ENCODE measurements at places on chromosomes 5 and 9.

GRCh38 chr5:31995006-31995405 is 179.1 kb downstream of the GOLPH3 start:
- DNase-seq, result no peak

DNA sequence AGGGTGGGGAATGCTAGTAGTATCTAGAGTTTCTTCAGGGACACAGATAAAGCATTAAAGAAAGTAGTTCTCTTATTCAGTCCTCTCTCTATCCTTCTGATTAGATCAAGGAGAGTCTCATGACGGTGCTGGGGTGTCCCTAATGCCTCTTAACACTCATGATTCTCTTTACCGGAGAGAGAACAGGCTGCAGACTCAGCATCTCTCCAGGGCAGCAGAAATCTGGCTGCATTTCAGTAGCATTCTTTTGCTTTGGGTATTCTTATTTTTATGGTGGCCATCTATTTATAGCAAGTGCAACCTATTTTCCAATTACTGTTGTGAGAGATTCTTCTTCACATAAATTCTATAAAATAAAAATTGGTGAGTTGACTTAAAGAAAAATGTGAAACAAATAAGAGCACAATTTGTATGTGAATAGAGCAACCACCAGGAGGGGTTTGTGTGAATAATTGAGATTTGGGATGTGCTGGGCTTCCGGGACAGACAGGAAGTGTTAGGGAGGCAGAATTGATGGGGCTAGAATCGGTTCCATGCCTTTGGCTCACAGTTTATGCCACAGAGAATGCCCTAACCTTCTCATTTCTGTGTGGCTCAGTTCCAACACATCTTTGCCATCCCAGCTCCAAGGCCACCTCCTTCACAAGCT is 23.8 kb upstream of the BOD1 start:
- no peak for DNase-seq

DNA sequence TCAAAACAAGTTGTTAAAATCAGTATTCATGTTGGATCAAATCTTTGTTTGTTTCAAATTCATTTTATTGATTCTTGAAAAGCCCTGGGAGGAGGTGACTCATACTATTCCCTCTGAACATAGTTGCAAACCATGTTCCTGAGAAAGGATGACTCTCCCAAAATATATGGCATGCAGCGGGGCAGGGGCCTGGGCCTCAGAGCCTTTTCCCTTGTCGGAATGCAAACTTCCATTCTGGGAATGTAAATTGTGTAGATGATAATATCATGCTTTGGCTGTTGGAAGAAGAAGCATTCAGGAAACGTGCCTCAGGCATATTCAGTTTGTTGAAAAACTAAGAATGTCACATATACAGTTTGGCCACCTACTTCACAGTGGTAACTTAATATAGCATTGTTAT is 242.0 kb downstream of the AUH start:
- no peak for DNase-seq

DNA sequence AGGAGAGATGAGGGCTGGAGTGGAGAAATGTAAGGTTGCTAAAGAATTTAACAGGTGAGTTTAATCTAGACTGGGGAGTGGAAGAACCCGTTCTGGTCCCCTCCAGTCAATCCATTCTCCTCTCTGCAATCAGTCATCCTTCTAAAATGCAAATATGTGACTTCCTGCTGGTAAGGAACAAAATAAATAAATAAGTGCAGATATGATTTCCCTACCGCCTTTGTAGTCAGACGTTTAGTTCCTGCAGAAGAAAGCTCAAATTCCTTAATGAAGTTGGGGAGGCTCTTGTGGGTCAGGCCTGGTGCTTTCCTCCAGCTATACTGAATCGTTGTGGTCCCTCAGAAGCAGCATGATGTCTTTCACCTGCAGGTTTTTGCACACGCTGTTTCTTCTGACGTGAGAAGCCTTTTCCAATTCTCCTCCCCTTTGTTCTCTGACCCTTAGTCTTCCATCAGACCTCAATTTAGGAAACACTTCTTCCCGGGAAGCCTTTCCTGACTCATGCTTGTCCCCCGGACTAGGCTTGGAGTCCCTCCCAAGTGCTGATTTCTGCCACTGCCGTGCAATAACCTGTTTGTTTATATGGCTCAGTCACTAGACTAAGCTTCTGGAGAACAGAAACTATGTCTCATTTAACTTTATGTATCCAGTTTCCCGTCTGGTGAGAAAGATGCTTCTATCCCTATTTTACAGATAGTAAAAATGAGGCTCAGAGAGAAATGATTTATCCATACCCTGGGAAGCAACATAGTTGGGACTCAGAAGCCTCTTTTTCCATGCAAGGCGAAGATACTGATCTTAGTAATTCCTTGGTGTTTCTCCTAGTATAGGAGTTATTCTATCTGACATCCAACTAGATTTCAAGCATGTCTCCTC is 1.3 kb downstream of the ATP6V1G1 start:
- DNase-seq, result no peak

- peak; percentile 62 for DNase-seq
Observed at GRCh38 chr5:142770650-142771609, 753 bp downstream of the ARHGAP26 start.

DNA sequence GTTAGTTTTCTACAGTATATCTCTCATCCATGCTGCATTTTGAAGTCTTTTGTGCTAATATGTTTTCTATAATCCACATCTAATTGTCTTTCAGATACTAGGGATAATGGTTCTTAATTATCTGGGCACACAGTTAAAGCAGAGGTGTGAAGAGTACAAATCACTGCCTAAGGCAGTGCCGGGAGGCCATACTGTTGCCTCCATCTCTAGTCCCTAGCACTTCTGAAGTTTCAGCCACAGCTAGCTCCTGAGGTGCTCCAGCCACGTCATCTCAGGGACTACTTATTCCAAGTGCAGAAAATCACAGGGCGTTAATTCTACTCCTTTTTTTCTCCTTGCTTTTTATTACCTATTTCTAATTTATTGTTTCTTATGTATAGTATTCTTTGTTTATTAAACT is 760.0 kb upstream of the FAM174A start:
- DNase-seq, result no peak

DNA sequence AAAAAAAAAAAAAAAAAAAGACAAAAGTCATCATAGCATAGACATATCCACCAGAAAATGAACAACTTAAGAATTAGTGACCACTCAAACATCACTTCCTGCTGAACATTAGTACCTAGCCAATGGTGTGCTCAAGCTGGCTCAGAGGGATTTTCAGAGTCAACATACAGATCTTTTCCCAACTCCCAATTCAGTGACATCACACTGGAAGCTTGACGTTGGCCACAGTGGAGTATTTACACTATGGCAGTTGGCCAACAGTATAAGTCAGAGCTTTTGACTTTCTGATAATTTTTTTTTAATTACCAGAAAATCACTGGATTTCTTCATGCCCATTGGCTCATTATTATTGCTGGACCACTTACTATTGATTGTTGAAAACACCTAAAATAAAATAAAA is 383.5 kb downstream of the ARHGEF28 start:
- no peak for DNase-seq

- no peak for DNase-seq
Observed at GRCh38 chr5:25448190-25448621, 803.4 kb upstream of the CDH10 start.

GRCh38 chr9:91208419-91208745 is 153.3 kb downstream of the AUH start:
- no peak for DNase-seq

- no peak for DNase-seq
Observed at GRCh38 chr9:120424248-120424647, 155.7 kb downstream of the CDK5RAP2 start.

GRCh38 chr5:154084062-154084639 is 45.4 kb downstream of the MFAP3 start:
- DNase-seq, result no peak

DNA sequence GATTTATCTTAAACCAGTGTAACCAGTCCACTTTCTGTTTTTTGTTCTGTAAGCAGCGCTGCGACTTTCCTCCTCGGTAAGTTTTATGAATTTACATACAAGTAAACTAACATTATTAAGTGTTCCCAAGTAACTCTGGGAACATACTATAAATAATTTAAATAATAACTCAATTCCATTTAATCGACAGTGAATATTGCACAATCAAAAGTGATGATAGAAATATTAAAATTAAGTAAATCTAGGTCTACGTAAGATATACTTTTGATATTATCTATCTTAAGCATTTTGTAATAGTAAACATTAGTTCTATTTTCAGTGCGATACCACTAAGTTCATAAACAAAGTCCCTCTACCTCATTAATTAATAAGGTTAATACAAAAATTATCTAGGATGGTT is 7.8 kb downstream of the NFIB start:
- DNase-seq, result no peak

- no peak for DNase-seq
Observed at GRCh38 chr5:140398379-140398811, 3.2 kb upstream of the ANKHD1 start.

GRCh38 chr5:54610197-54610944 is 92.8 kb downstream of the SNX18 start:
- no peak for DNase-seq

DNA sequence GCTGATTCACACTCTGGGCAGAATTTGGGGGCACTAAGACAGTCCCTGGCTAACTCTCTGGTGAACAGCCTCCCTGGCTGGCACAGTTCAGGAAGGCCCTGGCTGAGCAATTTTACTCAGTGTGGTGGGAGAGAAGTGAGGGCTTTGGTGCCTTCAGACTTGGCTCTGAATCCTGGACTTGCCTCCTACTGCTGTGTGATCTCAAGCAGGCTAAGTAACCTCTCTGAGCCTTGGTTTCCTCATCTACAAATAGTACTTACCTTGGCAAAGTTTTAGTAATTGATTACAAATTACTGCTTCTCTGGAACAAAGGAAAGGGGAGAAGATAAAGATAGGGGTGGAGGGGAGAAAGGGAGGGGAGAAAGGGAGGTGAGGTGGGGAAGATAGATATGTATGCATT is 153.8 kb downstream of the DROSHA start:
- no peak for DNase-seq

- DNase-seq, result no peak
Observed at GRCh38 chr5:147854331-147854730, 22.9 kb upstream of the SPINK1 start.

GRCh38 chr9:95044731-95045508 is 272.6 kb downstream of the FANCC start:
- no peak for DNase-seq

GRCh38 chr9:125568621-125569020 is 138.4 kb downstream of the MAPKAP1 start:
- DNase-seq, result no peak

GRCh38 chr5:73816656-73817420 is 190.8 kb downstream of the ARHGEF28 start:
- DNase-seq, result no peak

DNA sequence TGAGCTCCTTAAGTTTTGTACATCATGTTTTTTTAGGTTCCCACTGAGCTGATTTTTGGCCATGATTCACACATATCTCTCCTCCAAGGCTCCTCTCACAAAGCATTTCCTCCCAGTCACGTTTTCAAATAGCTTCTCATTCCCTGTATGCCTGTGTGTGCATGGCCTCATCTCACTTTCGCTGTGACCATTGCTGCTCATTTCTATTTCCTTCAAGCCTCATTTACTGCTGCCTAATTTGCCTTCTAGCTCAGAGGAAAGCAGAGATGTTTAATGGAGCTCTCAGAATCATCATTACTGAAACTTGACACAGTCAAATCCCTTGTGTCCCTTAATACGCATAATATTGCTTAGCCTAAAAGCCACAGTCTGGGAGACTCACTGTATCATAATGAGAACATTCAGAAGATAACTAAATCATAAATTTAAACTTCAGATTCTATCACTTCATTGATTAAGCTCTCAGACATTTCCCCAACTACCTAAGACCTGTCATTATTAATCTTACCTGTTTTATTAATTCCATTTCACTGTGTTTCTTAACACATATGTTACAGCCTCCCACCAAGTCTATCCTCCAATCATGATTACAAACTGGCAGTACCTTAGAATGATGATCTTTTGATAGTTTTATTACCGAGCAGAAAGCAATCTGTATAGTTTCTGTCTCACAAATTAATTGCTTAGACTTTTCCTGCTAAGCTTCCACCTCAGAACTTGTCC is 278.3 kb upstream of the PTGER4 start:
- no peak for DNase-seq

DNA sequence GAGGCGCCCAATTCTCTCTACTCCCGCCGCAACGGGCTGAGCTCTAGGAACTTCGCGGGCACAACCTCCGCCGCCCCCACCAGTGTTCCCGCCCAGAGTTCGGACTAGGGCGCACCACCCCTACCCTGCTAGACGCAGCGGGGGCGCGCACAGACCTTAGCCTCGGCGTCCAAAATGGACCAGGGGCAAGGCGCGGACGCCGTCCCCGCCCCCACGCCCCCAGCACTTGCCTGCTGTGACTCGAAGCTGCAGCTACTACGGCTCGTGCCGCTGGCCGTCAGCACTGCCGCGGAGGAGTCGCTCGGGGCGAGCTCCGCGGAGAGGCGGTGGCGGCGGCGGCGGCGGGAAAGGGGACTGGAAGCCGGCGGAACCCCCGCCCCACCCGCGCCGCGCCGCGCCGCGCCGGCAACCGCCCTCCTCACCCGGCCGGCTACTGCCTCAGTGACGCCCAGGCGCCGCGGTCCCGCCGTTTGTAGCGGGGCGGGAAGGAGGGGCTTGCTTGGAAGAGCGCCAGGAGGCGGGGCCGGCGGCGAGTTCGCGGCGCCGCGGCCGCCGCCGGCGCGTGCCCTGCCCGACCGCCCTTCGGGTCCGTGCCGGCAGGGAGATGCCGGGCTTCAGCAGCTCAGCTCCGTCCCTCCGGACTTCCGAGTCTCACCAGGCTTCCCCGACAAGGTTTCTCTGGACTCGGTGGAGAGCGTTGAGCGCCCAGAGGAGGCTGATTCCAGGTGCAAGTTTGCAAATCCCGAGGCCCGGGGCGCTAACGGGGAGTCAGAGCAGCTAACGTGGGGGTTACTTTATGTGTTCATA is 4.5 kb downstream of the ELAVL2 start:
- peak; percentile 73 for DNase-seq

- no peak for DNase-seq
Observed at GRCh38 chr9:575139-575538, 266.4 kb upstream of the DMRT1 start.

GRCh38 chr5:95958310-95959014 is 3.2 kb downstream of the ELL2 start:
- no peak for DNase-seq

DNA sequence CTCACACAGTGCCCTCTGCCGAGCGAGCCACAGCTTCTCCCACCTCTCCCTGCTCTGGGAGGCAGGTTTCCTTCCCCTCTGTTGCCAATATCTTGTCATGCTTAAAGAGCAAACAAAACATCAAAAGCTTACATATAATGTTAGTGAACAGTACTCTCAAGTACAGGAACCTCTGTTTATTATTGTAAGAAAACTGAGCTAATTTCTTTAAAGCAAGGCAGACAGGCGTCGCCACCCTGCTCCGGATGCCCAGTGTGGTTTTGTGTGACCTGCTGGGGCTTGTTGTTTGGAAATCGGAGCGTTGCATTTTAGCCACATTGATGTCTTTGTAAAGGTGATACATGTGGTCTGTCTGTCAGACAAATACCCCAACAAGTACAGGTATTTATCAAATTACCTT is 401.4 kb upstream of the IRX1 start:
- DNase-seq, result peak; percentile 13

DNA sequence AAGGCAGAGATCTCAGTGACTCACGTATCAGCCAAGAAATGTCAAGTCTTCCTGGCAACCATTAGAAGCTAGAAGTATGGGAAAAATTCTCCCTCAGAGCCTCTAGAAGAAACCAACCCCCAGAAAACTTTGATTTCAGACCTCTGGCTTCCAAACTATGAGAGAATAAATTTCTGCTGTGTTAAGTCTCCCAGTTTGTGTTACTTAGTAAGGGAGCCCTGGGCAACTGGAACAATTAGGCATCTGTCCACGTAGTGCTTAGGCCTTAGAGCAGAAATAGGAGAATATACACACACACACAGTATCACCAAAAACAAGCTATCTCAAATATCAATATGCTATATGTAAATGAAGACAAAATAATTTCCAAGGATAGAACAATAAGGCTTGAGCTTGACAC is 894.8 kb upstream of the CDH10 start:
- DNase-seq, result no peak

Measured in SJCRH30 (cell line).